ENCODE measurements at places on chromosomes 1 and 21.

GRCh38 chr1:20351911-20352701 is 61.4 kb downstream of the VWA5B1 start:
- no peak for DNase-seq

DNA sequence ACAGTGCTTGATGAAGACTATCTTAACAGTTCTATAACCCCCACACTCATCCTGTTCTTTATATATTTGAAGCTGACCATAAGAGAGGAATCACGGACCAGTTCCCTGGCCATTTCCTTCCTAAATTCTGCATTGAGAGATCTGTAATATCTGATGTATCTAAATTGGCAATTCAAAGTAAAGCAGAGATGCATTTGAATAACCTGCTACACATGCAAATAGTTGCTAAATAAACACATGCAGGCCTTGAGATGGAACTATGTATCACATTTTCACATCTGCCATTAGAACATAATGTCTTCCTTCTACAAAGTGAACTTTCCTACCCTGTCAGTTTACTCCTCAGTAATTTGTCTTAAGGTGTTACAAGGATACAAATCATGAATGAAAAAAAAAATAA is 20.4 kb upstream of the PGBD2 start:
- no peak for DNase-seq

GRCh38 chr1:16126743-16127515 is 28.9 kb downstream of the EPHA2 start:
- no peak for DNase-seq

GRCh38 chr21:26842974-26843932 is 2.0 kb downstream of the ADAMTS1 start:
- peak; percentile 95 for DNase-seq

DNA sequence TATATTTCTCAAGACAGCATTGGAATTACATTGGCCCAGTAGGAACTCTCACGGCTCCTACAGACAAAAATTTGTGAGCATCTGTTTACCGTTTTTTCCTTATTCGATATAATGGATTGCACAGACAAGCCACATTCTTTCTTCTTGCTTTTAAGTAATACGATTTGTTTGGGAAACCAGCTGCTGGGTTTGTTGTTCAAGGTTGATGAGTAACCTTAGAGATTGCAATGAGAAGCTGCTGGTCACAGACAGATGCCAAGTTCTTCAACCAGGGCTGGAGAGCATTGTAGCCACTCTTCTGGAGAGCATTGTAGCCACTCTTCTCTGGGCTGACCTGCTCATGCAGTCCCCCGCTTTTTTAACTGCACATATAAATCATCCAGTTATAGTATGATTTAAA is 1.4 kb upstream of the MIA3 start:
- DNase-seq: peak; percentile 32

- DNase-seq: no peak
Observed at GRCh38 chr1:147077936-147078605, 94.2 kb downstream of the PRKAB2 start.

- DNase-seq: peak; percentile 83
Observed at GRCh38 chr1:205172729-205173366, 38.7 kb downstream of the DSTYK start.

GRCh38 chr1:155856975-155857930 is at the start of gene GON4L:
TSS of gene GON4L (minus strand) at chr1:155857214. CDS start at chr1:155853780, 3,434 bp downstream.
- peak; percentile 73 for DNase-seq

GRCh38 chr1:76713535-76713934 is 153.7 kb upstream of the ST6GALNAC5 start:
- DNase-seq: no peak

GRCh38 chr1:185040408-185040735 is 5.0 kb upstream of the RNF2 start:
- no peak for DNase-seq

GRCh38 chr21:43283136-43283924 is 114.5 kb downstream of the CRYAA start:
- no peak for DNase-seq

DNA sequence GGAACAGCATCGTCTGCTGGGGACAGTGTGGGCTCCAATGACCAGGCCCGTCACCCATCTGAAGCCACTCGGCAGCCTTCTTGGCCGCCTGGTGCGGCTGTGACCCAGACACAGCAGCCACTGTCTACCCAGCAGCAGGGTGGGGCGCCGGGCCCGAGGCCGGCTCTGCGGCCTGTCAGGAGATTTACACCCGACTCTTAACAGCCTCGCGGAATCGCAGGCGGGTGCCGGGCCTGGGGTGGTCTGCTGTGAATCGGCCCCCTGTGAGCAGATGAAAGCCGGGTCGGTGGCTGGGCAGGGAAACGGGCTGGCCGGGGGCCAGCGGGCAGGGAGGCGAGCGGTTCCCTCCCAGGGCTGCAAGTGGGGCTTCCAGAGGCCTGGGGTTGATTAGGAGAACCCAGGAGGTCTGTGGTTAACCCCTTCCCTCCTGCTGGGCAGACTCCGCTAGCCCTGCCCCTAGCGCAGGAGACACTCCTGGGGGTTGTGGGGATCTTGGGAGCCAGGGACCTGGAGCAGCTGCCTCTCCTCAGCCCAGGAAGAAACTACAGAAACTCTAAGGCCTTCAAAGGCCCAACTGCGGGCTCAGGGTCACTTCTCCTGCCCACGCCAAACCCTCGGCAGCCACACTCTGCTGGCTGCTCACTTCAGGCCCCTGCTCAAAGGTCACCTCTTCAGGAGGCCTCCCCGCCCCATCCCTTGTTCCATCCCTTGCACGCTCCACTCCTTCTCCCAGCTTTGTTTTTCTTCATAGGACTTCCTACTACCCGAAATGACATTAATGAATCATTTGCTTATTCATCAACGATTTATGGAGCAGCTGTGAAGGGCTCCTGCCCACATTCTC is 15.6 kb downstream of the RUNX3 start:
- peak; percentile 72 for DNase-seq

- no peak for DNase-seq
Observed at GRCh38 chr1:109816175-109816811, 52.6 kb upstream of the EPS8L3 start.

GRCh38 chr1:225848030-225848955 is 33.9 kb downstream of the TMEM63A start:
- DNase-seq: no peak

- no peak for DNase-seq
Observed at GRCh38 chr1:119556423-119556822, 49.4 kb downstream of the HSD3B1 start.

- no peak for DNase-seq
Observed at GRCh38 chr21:41808094-41808493, 41.2 kb upstream of the RIPK4 start.

- DNase-seq: no peak
Observed at GRCh38 chr1:185426848-185427247, 109.8 kb upstream of the IVNS1ABP start.

- DNase-seq: no peak
Observed at GRCh38 chr1:186722711-186723309, 42.6 kb upstream of the PTGS2 start.

DNA sequence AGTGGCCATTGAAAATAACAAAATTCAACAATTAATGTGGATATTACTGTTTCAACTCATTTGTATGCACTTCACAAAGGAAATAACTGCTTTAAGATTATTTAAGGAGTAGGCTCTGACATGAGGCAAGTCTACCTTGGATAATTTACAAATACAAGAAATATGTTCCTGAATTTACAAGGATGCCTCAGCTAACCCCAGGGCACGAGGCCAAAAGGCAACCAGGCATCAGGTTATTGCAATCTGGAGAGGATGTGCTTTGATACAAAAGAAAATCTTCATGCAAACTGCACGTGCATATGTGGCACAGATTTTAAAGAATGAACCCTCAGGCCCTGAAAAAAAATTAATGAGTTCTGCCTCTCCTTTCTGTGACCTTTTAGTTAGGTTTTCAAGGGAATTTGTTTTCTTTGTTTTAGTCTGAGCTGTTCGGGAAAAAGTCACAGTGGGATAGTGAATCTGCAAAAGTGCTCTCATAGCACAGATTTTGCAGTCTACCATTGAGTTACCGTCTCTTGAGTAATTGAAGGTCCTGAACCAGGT is 1304.2 kb upstream of the ADGRL4 start:
- DNase-seq: no peak

DNA sequence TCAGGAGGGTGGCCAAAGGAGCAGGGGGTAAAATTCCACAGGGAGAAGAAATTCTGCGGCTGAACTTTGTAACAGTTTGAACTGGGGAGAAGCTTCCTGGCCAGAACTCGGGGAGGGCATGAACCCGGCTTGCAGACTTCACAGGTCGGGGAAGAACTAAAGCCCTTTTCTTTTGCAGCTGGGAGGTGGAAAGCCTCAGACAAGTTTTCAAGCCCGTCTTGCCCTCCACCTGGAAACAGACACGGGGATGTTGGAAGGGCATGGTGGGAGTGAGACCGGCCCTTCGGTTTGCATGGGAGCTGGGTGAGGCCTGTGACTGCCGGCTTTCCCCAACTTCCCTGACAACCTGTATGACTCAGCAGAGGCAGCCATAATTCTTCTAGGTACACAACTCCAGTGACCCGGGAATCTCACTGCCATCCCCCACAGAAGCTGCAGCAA is 11.3 kb downstream of the THEM4 start:
- no peak for DNase-seq
